ENCODE measurements at places on chromosomes 1 and 21.

DNA sequence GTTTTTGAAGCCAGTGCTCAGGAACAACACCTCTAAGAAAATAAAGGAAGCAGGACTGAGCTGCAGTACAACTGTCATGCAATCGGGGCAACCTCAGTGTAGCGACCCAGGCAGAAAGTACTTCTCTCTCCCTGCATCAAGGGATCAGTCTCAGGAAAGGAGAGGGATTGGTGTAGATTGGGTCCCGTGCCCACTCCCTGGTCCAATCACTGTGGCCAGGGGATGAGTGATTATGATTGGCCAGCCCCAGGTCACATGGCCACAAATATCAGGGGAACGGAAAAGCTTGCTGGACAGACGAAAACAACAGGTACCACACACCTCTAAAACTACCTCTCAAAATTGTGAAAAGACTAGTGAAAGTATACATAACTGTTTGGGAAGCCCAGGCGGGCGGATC, 136.2 kb upstream of the F3 start:
- DNase-seq = no peak

DNA sequence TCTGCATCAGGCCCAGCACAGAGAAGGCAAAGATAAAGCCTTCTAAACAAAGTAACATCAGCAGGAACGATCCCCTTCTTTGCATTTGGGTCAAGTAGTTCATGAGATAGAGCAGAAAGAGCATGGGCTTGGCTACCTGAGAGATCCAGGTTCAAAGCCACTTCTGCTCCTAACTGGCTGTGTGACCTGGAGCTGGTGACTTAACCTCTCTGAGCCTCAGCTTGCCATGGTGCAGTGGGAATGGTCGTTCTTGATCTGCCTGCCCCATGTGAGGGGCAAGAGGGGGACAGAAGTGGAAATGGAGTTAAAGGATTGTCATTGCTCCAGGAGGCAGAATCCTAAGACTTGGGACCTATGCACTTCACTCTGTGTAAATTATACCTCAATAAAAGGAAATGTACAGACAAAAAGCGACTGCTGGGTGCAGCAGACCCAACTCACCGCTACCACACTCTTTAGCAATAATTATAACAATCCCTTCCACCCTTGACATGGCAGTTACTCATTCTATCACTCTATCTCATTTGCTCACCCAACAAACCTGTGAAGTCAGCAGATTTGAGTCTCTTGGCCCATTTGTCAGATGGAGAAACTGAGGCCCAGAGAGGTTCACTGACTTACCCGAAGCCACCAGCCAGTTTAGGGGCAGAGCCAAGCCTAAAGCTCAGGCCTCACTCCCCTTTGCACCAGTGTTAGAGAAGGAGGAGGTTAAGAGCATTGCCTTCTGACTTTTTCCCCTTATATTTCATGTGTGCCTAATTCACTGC, 1.5 kb upstream of the MATN1 start:
- no peak for DNase-seq

DNA sequence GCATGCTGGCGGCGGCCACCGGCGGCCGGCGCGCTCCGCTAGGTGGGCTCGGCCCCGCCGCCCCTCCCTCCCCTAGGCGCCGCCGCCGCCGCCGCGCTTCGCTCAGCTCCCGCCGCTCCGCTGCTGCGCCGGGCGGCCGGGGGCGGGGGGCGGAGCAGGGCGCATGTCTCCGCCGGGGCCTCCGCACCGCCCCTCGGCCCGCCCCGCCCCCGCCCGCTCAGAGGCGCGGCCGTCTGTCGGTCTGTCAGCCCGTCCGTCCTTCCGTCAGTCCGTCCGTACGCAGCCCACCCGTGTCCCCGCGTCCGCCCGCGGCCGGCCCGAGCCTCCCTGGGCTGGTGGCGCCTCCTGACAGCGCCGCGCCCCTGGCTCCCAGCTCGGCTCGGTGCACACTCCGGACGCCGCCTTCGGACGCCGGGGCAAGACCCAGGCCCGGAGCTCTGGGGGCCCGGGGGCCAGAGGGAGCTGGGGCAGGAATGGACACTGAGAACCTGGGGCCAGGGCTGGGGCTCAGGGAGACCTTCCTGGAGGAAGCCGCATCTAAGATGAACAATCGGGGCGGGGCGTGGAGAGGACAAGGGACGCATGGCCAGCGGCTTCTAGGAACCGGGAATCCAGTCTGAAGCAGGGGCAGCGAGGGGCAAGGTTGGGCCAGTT, at the start of gene GPR153:
TSS of gene GPR153 (minus strand) at position 138 of the 654 bp plus-strand sequence. CDS start 6,193 bp downstream, outside the sequence.
- DNase-seq = peak; percentile 27

GRCh38 chr1:145827966-145828365, 4.0 kb downstream of the POLR3C start:
- DNase-seq = no peak

DNA sequence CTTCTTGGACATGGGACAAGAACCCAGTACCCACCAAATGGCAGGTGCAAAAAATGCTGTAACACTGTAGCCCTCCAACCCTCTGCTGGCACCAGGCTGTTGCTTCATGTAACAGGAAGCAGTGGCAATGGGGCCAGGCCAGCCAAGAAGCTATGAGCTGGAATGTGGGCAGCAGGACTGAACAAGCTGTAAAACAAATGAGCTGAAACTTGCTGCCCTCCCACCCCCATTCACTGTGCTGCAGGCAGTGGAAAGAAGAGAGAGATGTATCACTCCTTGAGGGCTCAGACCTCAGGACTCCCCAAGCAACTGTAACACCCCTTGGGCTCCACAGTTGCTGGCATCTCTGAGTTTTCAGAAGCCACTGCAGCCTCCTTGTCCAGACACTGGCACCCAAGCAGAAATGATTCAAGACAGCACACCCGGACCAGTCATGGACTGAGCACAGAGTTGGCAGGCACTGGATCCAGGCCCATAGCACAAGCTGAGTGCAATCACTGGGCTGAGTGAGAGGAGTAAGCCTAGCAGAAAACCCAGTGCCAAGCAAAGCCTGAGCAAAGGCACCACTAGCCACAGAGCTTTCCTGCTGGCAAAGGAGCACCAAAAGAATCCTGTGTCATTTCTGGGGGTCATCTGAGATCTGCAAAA, 321.4 kb upstream of the CXADR start:
- DNase-seq = no peak

DNA sequence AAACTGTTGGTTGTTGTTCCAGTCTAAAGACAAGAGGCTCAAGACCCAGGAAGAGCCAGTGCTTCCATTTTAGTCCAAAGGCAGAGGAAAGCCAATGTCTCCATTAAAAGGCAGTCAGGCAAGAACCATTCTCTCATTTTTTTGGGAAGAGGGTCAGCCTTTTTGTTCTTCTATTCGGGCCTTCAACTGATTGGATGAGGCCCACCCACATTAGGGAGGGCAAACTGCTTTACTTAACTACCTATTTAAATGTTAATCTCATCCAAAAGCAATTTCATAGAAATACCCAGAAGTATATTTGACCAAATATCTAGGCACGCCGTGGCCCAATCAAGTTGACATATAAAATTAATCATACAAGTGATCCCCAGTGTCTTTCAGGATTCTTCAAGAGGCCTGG, 104.4 kb upstream of the SYT6 start:
- DNase-seq = no peak

GRCh38 chr1:241637604-241638003, 2.6 kb downstream of the CHML start:
- DNase-seq = no peak

DNA sequence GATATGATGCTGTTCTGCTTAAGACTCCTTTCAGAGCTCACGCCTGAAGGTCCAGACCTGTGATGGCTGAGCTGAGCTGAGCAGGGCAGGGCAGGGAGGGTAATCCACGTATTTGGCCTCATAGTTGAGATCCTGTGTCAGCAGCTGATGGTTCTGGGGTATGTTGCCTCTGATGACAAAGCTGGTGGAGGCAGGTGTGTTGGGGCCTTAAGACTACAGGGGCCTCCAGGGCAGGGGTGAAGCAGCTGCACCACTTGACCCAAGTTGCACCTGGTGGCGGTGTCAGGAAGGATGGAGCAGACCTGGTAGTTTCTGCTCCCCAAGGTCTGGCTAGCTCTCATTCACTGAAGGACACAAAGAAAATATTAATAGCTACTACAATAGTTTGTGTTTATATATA, 57.0 kb downstream of the FCRL5 start:
- no peak for DNase-seq

DNA sequence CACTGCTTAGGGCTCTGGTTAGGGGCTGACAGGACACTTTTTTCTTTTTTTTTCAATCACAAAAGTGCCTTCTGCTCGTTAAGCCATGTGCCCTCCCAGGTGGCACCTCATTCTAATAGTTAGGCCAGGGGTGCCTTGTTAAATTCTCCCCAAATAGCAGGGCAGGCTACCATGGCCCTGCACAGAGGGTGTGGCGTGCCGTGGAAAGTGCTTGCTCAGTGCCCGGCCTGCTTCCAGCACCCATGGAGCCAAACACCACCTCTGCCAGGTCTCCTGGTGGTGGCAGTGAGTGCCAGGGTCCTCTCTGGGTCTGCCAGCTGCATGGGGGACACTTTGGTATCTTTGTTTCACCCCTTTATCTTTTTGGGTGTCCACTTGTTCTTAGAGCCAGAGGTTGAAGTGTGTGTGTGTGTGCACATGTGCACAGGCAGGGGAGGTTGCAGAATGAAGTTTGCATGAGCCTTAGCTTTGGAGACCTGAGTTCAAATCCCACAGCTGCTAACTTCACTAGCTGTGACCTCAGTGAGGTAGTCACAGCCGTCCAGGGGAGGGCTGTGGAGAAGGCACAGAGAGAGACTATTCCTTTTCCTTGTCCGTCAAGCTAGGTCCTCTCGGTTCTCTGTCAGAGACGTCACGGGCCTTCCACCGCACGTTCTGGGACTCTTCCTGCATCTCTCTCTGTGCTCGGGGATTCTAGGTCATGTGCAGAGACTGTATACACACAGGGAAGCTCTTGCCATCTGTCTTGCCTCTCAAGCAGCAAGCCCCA, 39.9 kb upstream of the CSF3R start:
- DNase-seq = no peak

DNA sequence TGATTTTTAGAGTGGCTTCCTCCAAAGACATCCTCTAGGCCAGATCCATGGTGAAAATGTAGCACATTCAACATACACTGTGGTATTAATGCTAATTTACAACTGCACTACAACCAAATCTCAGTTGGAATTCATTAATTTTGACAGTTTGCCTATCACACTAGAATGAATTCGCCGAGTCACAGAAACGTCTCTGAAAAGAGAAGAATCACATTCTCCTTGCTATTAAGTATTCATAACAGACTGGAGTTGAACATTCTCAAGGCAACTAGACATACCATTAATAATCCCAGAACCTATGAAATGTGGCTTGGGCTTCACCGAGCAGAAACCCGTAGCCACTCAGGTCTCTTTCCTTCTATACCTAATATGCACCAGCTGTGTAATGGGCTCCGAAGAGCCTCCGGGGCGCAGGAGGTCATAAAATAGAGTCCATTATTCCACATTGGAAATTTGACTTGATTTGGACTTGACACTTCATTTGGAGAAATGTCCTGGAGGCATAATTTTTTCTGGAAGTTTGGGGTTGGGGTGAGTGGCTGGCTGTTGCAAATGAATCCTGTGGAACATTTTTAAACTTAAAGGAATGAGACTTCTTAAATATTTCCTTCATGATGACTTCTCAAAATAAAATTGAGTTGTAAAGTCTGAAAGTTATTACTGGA, 117.1 kb downstream of the DSCAM start:
- no peak for DNase-seq

All from CD4-positive, alpha-beta T cell treated with Interleukin-2 at 100 ng/mL for 4 hours (primary cell).